NCI-H187 (cell line): ENCODE measurements at places on chromosomes 5 and 9.

- DNase-seq, result no peak
Measured at GRCh38 chr9:126219166-126219565, 107.5 kb upstream of the MVB12B start.

GRCh38 chr5:19270153-19270552 is 717.8 kb downstream of the CDH18 start:
- DNase-seq, result no peak

GRCh38 chr5:166088389-166089039 is 2202.9 kb upstream of the WWC1 start:
- DNase-seq, result no peak

DNA sequence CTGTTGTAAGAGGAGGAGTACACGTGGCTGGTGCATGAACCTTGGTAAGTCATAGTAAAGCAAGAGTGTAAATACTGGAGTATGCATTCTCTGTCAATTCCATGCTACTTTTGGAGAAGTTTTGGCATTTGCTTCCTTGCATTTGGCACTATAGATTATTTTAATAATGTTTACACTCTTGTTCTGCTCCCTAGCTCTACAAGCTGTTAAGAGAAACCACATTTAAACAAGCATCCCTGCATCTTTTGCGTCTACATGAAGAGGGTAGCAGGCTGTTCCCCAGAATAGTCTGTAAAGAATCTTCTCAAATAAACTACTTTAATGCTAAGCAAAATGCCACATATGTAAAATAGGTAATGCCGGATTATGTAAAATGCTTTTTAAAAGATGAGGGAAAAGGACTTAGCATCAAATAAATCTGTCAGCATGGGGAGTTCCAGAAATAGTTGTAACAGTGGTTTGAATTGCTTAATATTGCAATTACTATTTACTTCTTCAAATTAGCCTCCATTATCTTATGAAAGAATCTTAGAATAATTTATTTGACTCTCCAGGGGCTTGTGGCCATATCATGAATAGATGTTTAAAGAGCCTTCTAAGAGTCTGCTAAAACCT is 2127.3 kb upstream of the WWC1 start:
- no peak for DNase-seq

DNA sequence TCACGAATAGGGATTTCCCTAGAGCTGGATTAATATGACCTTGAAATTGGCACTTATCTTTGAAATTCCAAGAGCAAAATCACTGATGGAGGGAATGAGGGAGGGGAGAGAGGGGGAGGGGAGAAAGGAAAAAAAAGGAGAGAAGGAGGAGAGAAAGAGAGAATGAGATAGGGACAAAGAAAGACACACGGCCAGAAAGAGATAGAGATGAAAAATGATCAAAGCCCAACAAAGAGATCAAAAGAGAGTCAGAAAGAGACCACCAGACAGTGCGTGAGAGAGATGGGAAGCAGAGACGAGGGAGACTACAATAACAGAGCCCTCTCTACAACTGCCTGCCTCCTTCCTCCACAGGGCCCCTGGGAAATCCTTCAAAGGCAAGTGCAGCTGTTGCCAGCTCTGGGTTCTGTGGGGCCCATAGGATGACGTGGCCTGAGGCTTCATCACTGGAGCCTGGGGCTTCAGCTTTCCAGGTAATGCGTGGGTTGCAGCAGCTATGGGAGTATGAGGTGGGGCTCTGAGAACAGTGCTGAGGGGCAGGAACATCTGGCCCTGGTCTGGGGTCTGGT is 58.3 kb upstream of the SHB start:
- DNase-seq, result no peak

- no peak for DNase-seq
Measured at GRCh38 chr9:12629067-12629466, 64.1 kb upstream of the TYRP1 start.

- no peak for DNase-seq
Measured at GRCh38 chr9:5395428-5395827, 42.3 kb downstream of the PLGRKT start.

GRCh38 chr5:168059131-168059530 is 232.3 kb upstream of the WWC1 start:
- no peak for DNase-seq

- DNase-seq, result no peak
Measured at GRCh38 chr9:36903541-36904435, 130.3 kb downstream of the PAX5 start.

DNA sequence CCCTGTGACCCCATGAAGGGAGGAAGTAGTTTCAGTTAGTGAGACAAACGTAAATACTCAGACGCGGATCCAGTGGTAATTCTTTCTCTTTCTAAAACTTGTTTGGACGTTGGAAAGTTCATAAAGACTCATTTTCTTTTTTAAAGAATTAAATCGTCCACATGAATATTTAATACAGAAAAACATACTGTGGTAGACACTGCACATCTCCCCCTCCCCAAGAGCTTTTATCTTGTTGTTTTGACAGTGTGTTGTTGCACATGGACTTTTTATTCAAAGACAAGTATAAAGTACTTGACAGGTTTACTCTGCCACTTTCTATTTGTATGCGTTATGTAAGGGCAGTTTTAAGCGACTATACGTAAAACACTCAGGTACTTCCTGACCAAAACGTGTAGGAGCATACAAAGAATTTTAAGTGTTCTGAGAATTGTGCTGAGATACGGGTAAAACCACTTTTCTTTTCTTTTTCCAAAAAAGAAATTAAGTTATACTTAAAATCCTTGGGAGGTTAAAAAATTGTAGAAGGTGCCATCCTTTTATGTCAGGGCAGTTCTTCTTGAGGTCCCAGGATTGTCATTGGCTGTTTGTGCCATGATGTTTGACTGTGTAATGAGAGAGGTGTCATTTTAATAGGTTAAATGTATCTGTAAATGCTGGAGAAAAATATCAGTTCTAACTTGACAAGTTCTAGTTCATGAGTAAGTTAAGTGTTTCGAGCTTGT is 1.3 kb downstream of the NIPBL start:
- no peak for DNase-seq

- no peak for DNase-seq
Measured at GRCh38 chr9:91034521-91034920, 232.9 kb downstream of the SYK start.

GRCh38 chr9:91192381-91193086 is 169.2 kb downstream of the AUH start:
- no peak for DNase-seq

DNA sequence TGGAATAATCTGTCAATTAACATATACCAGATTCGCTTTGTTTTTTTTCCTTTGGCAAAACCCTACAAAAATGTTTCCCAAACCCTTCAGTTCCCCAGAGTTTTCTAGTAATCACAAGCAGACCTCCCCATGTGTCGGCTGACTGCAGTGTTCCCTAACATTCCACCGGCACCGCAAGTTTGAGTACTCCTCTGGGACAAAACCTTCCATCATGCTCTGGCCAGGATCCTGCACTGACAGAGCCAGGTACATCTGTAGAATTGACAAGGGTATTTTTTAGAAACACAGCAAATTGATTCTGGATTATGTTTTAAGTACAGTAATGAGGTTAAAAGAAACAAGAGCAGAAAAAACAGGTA is 174.7 kb downstream of the GAS1 start:
- DNase-seq, result no peak

GRCh38 chr5:126450907-126451306 is 27.7 kb downstream of the GRAMD2B start:
- DNase-seq, result no peak

GRCh38 chr5:139058121-139058520 is 140.0 kb downstream of the SIL1 start:
- no peak for DNase-seq

DNA sequence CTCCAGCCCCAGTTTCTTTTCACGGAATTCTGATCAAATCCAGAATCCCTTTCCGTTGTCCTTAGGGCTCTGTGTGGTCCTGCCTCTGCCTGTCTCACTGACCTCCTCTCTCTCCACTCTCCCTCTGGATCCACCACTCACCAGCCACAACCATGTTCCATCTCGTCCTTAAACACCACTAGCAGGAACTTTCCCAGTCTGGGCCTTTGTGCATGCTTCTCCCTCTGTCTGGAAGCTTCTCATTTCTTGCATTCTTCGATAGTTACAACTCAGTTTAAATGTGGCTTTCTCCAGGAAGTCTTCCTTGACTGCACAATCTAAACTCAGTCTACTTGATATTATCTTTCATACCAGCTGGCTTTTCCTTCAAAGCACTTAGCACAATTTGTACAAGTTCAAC is 117.7 kb upstream of the MSX2 start:
- no peak for DNase-seq

DNA sequence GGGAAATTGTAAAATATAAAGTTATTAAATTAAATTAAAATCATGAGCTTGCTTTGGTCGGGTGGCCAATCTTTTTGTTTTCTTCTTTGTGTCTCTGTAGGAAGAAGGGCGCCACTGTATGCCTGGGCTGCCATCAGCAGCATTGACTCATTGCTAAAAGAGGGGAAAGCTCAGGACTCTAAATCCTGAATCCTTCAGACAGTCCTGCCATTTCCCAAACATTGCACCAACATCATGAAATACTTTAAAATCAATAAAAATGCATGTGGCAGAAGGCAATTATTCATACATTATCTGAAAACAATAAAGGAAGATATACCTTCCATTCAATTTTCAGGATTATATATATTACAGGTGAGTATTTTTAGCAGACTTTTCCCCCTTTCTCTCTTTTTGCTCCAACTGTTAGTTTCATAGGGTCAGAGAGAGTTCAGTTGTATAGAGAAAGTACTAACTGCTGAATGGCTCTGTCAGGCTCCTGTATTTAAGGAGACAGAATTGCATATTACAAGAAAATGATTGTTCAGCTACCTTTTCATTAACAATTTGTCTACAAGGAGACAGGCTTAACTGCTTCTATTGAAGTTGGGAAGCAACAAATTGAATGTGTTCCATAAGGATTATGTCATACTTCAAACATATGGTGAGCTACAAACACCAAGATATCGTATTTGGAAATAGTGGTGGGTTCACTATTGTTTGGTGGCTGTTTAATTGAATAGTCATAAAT is 95.7 kb downstream of the ATPSCKMT start:
- no peak for DNase-seq

- DNase-seq, result no peak
Measured at GRCh38 chr5:7894439-7894838, 25.5 kb downstream of the MTRR start.

- peak; percentile 33 for DNase-seq
Measured at GRCh38 chr5:1111727-1112289, at the start of gene SLC12A7. SLC12A7 (minus strand) TSS chr5:1112063; CDS start chr5:1111991, 72 bp downstream.

- no peak for DNase-seq
Measured at GRCh38 chr9:76403352-76403751, 9.1 kb upstream of the RFK start.

GRCh38 chr5:27494887-27495286 is 456.5 kb upstream of the CDH9 start:
- DNase-seq, result no peak

- no peak for DNase-seq
Measured at GRCh38 chr5:112604732-112605630, 132.7 kb upstream of the APC start.

- no peak for DNase-seq
Measured at GRCh38 chr5:111583758-111584203, 71.4 kb upstream of the STARD4 start.
